ENCODE measurements at places on chromosomes 2 and 18.

DNA sequence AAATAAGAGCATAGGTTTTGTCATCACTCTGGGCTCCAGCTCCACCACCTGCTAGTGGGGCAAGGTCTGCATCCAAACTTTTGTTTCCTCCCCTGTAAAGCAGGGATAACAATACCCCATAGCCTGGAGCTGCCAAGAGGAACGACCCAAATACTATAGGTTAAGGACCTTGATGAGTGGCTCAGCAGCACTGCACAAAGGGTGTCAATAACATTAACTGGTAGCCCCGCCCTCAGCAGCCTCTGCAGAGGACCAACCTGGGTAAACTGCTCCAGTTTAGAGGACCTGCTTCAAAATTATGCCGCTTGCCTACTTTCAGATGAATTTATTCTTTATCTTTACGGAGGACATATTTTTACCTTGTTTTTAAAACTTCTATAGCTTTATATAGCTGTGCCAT, 65.8 kb upstream of the RIOK3 start:
- no peak for DNase-seq

- no peak for DNase-seq
Observed at GRCh38 chr2:99651930-99652670, 162.3 kb upstream of the REV1 start.

GRCh38 chr18:36578871-36579710, 249.7 kb downstream of the TPGS2 start:
- no peak for DNase-seq

DNA sequence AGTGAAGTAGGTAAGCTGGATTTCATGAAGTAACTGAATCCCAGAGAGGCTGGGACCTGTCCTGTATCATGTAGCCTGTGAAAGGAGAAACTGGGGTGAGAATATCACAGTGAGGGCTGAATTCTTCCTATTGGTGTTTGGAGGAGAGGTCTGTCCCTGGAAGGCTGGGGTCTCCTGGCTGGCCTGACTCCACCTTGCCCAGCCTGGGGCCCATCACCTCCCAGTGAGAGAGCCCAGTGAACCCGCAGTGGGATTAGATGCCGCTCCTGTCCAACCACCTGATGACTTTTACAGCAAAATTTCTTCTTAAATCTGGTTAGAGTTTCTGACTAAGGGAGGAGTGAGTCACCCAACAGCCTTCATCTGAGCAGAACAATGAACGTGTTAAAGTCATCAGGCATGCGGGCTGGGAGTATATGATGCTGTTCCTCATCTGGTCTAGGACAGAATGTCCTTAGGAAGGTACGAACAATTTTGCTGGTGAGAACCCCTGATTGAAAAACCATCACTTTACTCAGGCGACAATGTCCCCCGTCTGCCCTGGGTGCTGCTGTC, 152.9 kb downstream of the LPIN1 start:
- DNase-seq, result no peak

GRCh38 chr2:6445156-6445555, 420.6 kb downstream of the CMPK2 start:
- no peak for DNase-seq

GRCh38 chr18:31828613-31829012, 67.9 kb upstream of the SLC25A52 start:
- no peak for DNase-seq

DNA sequence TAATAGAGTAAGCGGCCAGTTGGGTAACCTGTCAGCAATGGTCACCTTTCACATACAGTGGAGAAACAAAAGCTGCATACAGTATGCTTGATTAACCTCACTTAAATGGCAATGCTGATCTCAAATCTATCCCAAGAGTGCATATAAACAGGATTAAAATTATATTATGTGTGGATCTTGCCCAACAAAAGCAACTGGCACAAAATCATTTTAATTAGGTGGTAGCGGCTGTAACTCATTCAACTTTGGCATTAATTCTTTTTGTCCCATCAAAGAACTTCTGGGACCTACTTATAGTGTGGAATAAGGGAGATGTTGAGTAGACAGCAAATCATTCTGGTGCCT, 167.8 kb upstream of the VRK2 start:
- DNase-seq, result no peak

- no peak for DNase-seq
Observed at GRCh38 chr18:13641551-13642439, 84.6 kb downstream of the FAM210A start.

- no peak for DNase-seq
Observed at GRCh38 chr2:31163011-31163539, 24.8 kb upstream of the GALNT14 start.

GRCh38 chr18:49948975-49949374, 135.6 kb upstream of the ACAA2 start:
- no peak for DNase-seq

DNA sequence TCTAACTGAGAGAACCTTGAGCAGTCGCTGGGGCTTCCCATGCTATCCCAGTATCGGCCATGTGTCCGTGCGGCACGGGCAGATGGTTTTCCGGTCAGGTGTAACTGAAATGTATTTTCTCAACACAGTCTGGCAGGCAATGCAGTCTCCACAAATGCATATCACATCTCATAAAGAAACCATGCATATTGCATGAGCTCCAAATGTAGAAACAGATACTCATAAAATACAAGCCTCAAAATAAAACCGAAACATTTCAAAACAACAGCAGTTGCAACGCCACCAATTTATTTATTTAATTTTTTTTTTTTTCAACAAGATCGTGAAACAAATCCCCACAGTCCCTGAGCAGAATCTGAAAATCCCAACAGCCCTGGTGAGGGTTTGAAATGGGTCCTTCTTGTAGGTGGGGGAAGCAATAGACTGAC, 299.4 kb downstream of the LPIN1 start:
- DNase-seq, result no peak

DNA sequence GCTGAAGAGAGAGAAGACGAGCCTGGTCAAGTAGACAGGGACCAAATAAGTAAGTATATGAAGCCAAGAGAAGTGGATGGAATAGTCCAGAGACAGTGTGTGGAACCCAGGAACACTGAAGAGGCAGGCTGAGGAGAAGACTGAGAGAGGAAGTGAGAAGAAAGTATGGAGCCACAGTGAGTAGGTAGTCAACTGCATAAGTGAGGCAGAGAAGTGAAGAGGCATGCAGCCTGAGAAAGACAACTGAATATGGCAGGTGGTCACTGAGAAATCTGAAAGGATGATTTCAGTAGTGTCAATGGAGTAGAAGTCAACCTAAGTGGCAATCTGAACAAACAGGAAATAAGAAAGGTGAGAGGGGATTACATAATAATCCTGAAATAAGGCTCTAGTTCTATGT, 55.4 kb downstream of the CWC22 start:
- DNase-seq, result no peak
